ENCODE measurements at places on chromosomes 12 and 14.
A peak's percentile ranks its signal among the peaks of the same experiment; 100 is the strongest.

DNA sequence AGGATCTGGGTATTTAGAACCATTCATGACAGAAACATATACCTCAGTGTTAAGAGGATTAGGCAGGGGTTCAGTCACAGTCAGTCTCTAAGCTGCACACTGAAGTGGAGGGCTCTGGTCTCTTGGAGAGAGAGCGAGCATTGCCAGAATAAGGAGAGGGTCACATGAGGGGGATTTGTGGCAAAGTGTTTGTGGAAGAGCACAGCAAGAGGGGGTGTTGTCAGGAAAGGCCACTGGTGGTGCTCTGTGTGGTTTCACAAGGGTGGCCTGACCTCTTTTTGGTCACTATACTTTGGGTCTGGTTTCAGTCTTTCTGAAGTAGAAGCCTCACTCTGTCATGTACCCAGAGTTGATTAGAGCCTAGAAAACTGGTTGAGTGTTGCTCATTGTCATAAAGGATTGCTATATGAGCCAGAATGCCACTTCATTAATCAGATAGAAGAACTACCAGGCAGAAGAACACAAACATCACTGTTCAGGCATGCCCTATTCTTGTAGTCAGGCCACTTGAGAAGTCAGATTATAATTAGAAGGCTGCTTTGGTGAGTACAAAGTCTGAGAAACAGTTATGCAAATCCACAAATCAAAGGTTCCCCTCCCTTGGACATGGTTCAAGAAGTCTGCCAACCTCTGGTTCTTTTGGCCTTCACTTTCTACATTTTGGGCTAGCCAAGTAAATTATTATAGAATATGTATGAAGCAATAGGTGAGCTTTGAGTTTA is 8.4 kb downstream of the TMEM19 start:
- DNase-seq: no peak

GRCh38 chr12:131027264-131027663 is 73.6 kb downstream of the ADGRD1 start:
- no peak for DNase-seq

GRCh38 chr14:52706286-52706685 is 714 bp upstream of the PSMC6 start:
- DNase-seq: peak; percentile 67

DNA sequence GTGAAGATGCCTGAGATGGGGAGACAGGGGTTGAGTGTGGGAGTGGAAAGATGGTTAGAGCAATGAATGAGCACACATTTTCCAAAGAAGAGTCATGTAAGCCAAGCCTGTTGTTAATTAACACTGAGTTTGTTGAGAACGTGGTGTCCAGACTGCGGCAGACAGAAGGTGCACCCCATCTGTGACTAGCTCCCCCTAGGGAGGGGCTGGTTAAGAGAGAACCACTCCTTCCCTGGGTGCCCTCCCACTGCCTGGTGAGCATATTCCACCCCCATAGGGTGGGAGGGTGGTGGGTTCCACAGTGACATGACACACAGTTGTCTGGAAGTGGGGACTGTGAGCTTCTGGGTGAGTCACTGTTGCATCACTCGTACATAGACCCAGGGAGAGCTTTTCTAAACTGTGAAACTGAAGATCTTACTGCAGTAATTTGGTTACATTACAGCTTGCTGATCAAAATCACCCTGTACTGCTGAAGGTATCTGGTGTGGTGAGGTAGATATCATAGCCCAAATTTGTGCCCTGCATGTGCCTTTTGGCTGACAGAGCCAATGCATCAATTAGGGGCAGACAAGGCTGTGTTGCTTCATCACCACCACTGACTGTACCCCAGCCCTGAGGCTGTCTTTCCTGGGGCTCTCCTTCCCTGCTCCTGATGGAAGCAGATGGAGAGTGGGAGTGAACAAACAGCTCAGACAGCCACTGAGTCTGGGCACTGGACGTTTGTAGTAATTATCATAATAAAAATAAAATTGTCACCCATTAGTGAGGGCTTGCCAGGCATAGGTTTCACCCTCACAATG is 150.9 kb downstream of the EMP1 start:
- DNase-seq: peak; percentile 62

DNA sequence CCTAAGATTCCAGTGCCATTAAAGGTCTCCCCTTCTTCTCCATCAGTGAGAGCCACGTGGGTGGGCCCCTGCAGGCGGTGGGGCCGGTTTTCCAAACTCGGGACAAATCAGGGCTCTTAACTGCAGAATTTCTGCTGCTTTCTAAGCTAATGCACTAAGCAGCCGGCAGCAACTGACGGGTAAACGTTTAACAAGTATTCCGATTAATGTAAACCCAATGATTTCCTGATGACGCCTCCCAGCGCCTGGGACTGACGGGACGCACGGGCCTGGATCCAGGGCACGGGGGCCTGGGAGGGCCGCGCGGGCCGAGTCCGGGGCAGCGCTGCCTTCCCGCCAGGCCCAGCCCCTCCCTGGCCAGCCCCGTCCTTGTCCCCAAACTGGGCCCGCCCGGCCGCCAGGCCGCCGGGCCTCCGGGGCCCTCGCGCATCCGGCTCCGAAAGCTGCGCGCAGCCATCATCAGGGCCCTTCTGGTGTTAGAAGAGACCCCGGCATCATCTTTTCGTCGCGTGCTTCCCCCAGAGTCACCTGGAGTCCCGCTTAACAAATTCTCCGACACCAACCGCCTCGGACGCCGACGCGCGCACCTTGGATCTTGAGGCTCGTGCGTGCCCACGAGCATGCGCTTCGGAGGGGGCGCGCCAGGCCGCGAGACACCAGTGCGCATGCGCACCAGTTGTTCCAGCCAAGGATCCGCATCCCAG is at the start of gene MLH3:
TSS of gene MLH3 (minus strand) at position 616 of the 704 bp plus-strand sequence. CDS start 1,812 bp downstream, outside the sequence.
- DNase-seq: peak; percentile 85

Data from activated CD4-positive, alpha-beta T cell treated with anti-CD3 and anti-CD28 coated beads, Interleukin-10, Interleukin-2, amounts not matched to agents 100 ng/mL and 50 ng/mL, durations not matched to agents 16 hours and 8 hours (primary cell).